NCI-H2029 (cell line): ENCODE measurements at places on chromosomes 3 and 15.

GRCh38 chr15:70466895-70467529 lies 296.3 kb downstream of the UACA start:
- DNase-seq: peak; percentile 28

DNA sequence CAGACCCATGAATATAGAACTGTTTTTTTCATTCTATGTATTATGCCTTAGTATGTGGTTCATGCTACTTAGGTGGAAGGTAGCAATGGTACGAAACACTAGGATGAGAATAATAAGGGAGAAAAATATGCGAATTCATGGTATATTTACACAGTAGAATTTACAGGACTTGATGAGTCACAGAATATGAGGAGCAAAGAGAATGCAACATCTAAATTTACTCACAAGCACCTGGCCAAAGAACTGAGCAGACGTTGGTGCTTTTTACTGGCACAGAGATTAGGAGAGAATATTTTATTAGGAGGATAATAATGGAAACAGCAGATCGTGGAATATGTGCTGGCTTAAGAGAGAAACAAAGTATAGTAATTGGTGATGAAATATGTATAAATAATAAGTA lies 785.4 kb upstream of the ROBO1 start:
- DNase-seq: no peak

GRCh38 chr15:31081056-31081455 lies 20.5 kb downstream of the TRPM1 start:
- DNase-seq: no peak

GRCh38 chr3:50373146-50374051 lies 14.1 kb upstream of the TMEM115 start:
- DNase-seq: no peak

DNA sequence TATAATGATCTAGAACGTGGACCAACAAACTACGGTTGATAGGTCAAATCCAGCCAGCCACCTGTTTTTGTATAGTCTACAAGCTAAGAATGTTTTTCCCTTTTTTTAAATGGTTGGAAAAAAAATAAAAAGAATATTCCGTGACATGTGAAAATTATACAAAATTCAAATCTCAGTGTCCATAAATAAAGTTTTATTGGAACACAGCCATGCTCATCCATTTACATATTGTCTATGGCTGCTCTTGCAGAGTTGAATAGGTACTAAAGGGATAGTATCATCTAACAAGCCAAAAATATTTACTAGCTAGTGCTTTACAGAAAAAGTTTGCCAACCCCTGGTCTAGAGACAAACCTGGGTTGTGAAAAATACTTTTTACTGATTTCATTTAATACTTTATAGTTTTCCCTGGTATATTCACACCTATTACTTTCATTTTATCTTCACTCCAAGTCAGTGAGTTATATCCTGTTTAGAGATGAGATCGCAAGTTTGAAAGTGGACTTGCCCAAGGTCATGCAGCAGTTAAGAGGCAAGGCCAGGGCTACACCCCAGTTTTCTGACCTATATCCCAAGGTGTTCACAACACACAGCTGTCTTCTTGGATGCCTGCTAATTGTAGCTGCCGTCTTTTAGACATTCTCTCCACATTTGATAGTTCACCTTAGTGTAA lies 58.4 kb downstream of the IGF2BP2 start:
- DNase-seq: no peak

DNA sequence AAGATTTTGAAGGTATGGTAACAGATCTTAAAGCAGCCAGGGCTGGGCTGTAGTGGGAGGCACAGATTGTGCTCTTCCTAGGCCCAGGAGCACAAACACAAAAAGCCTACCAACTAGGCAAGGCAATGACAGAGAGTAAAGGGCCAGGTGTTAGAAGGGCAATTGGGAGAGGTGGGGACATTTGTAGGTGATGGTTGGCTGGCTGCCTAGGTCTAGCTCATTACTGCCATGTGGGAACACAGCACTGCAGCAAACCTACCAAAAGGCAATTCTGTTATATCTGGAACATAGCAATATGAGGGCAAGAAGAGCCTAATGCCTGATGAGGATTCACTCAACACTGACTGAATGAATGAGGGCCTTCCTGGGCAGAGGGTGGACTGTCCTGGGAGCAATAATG lies 30.4 kb downstream of the ARHGEF3 start:
- DNase-seq: no peak

DNA sequence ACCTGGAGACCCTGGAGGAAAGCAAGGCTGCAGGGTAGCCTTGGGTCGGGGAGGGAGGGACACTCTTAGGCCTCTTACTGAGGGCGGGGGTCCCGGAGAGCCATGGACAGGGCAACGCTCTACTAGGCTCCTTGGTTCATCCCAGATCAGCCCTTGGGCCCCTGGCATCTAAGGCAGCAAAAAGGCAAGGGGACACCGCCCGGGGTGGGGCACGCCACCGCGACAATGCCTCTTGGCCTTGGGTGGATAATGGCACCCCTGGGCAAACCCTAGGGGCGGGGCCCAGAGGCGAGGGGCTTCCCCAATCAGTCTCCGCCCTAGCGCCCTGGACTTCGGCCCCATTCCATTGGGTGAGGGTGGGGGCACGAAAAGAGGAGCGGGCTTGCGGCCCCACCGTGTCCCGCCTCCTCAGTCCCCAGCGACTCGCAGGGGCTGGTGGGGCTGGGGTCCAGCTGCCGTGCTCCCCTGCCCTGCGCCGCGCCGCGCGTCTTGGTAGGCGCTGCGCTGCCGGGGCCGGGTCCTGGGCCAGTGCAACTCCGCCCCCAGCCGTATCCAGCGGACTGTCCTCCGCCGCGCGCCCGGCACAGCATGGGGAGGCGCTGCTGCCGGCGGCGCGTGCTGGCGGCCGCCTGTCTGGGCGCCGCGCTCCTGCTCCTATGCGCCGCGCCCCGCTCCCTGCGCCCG lies at the start of gene CHST13:
Gene CHST13 (plus strand): TSS at position 411 of the 684 bp plus-strand sequence. CDS start 178 bp downstream, at position 589.
- DNase-seq: no peak

GRCh38 chr3:55367384-55367783 lies 119.7 kb downstream of the WNT5A start:
- no peak for DNase-seq

DNA sequence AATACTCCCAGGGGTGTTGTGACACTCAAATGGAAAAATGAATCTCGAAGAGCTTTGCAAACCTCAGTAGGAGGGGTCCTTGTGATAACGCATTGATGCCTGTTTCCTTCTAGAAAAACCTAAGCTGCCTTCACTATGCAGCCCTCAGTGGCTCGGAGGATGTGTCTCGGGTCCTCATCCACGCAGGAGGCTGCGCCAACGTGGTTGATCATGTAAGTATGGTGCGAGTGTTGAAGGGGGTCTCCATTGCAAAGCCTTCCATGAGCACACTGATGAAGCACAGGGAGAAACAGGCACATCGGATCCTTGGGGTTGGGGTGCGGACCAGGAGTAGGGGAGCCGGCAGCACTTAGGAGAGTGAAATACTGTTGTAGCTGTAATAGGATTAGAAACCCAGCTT lies 22.3 kb downstream of the ANKDD1A start:
- DNase-seq: no peak

DNA sequence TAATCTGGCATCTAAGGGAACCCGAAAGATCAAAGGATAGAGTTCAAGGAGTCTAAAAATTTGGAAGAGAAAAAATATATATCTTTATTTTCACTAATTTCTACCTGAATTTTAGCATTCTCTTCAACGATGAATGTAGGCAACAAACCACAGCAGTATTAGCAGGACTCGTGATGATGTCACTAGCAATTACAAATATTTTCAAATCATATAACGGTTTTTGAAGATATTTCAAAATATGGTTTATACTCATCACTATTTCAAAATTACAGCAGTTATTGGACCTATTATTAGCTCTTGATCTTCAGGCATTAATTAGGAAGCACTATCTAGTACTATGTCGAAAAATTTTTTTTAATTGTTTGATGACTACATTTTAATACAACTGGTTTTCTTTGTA lies 27.0 kb upstream of the ANKDD1A start:
- DNase-seq: no peak

GRCh38 chr3:197227780-197228574 lies 70.4 kb downstream of the DLG1 start:
- DNase-seq: no peak

DNA sequence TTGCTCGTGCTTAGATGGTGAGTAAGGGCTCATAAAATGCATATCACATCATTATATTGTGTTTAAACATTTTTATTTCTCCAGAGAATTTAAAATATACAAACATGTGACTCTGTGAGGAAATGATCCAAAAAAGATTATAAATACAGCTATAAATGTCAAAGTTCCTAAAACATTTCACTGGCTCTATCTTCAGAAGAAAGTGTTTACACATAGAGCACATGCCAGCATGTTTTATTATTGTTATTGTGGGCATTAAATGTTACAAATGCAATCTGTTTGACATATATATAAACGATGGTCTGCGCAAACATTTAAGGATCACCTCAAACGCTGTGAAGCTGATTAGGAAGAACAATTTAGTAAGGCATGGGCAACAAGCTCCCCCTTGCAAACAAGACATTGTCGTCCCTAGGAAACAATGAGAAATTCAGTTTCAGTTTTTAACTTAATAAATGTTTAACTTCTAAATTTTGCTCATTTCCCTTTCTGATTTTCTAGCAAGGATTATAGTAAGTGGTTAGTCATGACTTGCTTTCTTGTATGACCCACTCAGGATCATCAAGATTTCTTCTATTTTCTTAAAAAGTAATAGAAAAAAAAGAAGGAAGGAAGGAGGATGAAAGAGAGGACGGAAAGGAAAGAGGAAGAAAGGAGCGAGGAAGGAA lies 207.5 kb downstream of the SATB1 start:
- DNase-seq: no peak

- no peak for DNase-seq
Observed at GRCh38 chr3:107543666-107544065, 20.9 kb downstream of the BBX start.

DNA sequence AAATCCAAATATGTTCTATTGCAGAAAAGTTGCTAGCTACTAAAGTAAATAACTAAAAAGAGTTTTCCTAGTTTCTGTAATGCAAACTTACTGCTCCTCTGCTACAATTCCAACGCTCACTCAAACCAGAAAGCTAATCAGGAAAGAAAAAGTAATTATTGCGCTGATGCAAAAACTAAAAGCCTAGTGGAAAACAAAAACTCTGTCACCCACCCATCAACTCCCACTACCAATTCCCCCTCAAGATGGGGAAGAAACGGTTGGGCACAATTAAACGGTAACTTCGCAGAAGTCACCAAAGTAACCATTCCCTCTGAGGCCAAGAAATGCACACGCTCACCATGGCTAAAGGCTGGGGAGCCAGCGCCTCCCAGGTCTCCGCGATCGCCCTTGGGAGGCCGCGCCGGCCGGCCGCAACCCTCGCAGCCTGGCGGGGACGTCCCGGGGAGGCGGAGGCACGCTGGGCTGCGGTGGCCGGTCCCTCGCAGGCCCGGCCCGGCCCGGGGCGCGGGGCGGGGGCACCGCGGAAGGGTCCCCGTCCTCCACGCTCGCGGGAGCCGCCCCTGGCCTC lies 684 bp downstream of the SLTM start:
- no peak for DNase-seq

GRCh38 chr3:79297245-79297960 lies 470.4 kb downstream of the ROBO1 start:
- DNase-seq: no peak

- no peak for DNase-seq
Observed at GRCh38 chr3:28042707-28043106, 198.7 kb upstream of the CMC1 start.

DNA sequence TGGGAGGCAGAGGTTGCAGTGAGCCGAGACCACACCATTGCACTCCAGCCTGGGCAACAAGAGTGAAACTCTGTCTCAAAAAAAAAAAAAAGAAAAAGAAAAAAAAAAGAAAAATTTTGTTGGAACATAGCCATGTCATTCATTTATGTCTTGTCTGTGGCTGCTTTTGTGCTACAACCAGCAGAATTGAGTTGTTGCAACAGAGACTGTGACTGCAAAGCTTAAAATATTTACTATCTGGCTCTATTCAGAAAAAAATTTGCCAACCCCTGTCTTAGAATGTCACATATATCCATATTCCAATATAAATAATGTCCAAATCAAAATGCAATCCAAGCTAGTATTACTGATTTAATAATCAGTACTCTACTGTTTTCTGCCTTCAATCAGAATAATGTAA lies 25.1 kb downstream of the CD80 start:
- no peak for DNase-seq

- no peak for DNase-seq
Observed at GRCh38 chr3:73327052-73327451, 265.6 kb downstream of the EBLN2 start.

DNA sequence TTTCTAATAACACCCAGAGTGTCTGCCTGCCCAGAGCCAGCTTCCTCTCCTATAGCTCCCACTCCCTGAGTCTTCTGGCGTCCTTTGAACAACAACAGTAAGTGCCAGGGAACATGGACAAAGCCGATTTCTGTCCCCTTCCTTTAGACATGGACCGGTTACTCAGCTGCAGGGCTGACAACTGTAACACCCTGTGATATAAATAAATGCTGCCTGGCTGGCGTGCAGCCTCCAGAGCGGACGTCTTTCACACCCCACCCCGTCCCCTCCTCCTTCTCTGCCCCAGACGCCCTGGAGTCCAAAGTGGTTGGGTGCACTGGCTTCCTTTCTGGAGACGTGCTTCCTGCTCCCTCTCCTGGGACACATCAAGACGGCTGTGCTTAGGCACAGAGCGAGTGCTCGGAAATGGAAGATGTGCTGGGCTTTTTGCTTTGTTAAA lies 281.9 kb upstream of the LRRFIP2 start:
- no peak for DNase-seq

DNA sequence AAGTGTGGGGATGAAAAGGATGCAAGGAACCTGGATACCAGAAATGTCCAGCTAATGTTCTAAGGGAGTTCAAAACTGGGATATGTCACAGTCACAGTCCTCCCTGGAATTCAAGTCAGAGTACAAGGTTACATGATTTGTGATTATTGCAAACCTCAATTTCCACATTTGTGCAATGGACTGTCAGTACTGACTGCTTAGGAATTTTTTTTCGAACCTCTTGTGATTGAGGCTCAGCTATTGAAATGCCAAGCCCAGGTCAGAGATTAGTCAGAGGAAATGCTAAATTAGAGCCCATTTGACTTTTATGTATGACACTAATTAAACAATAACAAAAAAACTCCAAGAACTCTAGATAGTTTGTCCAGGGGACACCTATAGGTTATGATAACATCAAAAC lies 210.2 kb downstream of the THSD4 start:
- DNase-seq: no peak

GRCh38 chr3:45910892-45911291 lies 24.5 kb downstream of the CCR9 start:
- DNase-seq: no peak
